Stimulated activated CD4-positive, alpha-beta T cell treated with anti-CD3 and anti-CD28 coated beads, Interleukin-1b, Interleukin-23, amount 100 ng/mL, for 48 hours (primary cell): ENCODE measurements at places on chromosomes 6 and 20.

- DNase-seq, result no peak
Observed at GRCh38 chr20:52893498-52893897, 78.7 kb upstream of the TSHZ2 start.

DNA sequence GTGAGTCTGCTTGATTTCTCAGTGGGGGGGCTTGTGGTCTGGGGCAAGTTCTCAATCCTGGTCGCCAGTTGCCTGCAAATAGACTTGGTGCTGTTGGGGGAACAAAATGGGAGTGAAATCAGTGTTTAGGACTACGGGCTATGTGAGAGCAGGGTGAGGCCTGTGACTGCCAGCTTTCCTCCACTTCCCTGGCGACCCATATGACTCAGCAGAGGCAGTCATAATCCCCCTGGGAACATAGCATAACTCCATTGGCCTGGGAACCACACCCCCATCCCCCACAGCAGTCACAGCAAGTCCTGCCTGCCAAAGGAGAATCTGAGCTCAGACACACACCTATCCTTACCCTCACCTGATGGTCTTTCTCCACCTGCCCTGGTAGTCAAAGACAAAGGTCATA lies 387.9 kb downstream of the LMBRD1 start:
- DNase-seq, result no peak

GRCh38 chr6:35300848-35301247 lies 3.2 kb downstream of the DEF6 start:
- DNase-seq, result no peak

GRCh38 chr6:136820561-136820960 lies 1.8 kb upstream of the PEX7 start:
- DNase-seq, result no peak

- no peak for DNase-seq
Observed at GRCh38 chr6:93407186-93407585, 12.2 kb downstream of the EPHA7 start.

GRCh38 chr6:4820704-4821276 lies 44.6 kb downstream of the CDYL start:
- no peak for DNase-seq

GRCh38 chr6:25504661-25505060 lies 147.4 kb upstream of the SCGN start:
- no peak for DNase-seq

GRCh38 chr6:153781306-153781705 lies 257.7 kb upstream of the OPRM1 start:
- DNase-seq, result no peak

DNA sequence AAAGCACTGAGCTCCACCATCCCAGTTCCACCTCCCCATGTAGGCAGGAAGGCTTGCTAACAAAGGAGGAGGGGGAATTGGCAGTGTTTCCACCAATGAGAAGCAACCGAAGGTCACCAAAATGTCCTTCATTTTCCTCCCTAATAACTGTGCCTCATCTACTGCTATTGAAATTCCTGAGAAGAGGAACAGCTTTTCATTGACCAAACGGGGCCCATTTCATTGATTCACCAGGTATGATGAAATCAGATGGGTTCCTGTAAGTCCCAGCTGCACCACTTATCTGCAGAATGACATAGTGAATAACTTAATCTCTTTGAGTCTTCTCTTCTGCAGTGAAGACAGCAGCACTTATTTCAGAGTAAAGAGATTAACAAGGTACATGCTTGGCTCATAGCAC lies 17.3 kb downstream of the TREM1 start:
- DNase-seq, result no peak

GRCh38 chr6:169145496-169145895 lies 108.2 kb downstream of the THBS2 start:
- no peak for DNase-seq

- peak; percentile 22 for DNase-seq
Observed at GRCh38 chr6:157323966-157324300, 614 bp upstream of the TMEM242 start.

GRCh38 chr6:109008537-109009235 lies 86.0 kb downstream of the SESN1 start:
- peak; percentile 2 for DNase-seq

DNA sequence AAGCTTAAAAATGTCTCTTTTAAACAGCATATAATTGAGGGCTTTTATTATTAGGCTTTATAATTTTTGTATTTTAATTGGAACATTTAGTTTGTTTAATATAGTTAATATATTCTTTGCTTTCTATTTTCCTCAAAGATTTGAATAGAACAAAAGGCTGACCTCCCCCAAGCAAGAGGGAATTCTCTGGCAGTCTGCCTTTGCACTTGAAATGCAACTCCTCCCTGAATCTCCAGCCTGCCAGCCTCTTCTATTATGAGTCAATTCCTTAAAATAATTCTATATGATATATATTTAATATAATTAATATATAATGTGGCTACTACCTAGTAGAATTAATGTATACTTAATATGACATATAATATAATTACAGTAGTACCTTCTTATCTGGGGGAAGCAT lies 69.2 kb downstream of the PTPRA start:
- no peak for DNase-seq

DNA sequence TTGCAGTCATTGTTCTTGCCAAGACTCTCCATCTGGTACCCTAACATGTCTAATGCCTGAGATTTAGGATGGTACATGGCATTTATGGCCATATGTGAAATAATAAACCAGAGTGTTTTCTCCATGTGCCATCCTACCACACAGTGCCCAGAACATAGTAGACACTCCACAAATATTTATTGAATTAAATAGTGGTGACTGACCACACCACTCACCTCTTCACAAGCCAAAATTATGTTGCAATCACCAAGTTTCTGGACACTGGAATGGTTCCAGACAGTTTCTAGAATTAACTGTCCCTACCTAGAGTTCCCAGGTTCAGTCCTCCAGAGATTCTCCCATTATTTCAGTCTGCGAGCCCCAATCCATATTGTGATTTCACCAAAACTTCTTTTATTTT lies 427.3 kb downstream of the KIF16B start:
- no peak for DNase-seq

- DNase-seq, result peak; percentile 31
Observed at GRCh38 chr6:122798099-122798641, 9.1 kb downstream of the SMPDL3A start.

- DNase-seq, result no peak
Observed at GRCh38 chr6:136921936-136922684, at the start of gene SLC35D3. TSS of gene SLC35D3 (plus strand) at chr6:136922301. CDS start at chr6:136922429, 128 bp downstream.

DNA sequence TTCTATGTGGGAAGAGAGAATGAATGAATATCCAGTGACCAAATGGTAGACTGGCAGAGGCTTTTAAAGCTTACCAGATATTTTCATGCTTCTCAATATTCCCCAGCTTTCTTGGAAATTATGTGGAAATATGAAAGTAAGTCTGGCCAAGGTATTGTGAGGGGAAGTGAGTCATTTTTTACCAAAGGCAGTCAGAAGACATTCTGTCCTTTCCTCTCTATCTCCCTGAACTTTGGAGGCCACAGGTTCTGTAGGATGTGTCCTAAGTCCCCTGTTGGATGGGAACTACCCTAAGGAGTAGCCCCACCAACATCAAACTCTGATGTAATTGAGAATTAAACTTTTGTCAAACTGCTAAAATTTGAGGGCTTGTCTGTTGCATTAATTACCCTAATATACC lies 593.8 kb upstream of the NRSN1 start:
- no peak for DNase-seq

DNA sequence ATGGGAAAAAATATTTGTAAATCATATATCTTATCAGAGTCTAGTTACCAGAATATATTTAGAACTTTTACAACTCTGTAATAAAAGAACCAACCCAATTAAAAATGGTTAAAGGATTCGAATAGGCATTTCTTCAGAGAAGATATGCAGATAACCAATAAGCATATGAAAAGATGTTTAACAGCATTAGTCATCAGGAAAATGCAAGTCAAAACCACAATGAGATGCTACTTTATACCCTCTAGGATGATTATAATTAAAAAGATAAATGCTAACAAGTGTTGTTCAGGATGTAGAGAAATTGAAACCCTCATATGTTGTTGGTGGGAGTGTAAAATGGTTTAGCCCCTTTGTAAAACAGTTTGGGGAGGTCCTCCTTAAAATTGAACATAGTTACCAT lies 94.1 kb downstream of the LRRC1 start:
- no peak for DNase-seq

- DNase-seq, result no peak
Observed at GRCh38 chr20:57181639-57182038, 84.8 kb downstream of the BMP7 start.

GRCh38 chr6:144104898-144105487 lies 9.6 kb upstream of the SF3B5 start:
- no peak for DNase-seq

DNA sequence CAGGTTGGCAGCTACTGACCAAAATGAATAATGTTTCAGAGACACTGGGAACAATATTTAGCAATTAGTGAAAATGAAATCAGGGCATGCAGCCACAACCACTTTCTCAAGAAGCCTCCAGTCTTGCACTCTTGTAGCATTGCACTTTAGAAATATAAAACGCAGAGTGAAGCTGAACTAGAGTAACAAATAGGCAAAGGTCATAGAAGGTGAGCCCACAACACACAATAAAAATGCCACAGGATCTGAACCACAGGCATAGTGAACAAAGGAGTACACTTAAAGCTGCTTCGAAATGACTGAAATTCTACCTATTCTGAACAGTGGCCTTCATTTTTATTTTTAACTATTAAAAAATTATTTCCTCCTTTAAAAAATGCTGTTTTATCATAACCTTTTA lies 25.0 kb downstream of the DDO start:
- DNase-seq, result no peak

DNA sequence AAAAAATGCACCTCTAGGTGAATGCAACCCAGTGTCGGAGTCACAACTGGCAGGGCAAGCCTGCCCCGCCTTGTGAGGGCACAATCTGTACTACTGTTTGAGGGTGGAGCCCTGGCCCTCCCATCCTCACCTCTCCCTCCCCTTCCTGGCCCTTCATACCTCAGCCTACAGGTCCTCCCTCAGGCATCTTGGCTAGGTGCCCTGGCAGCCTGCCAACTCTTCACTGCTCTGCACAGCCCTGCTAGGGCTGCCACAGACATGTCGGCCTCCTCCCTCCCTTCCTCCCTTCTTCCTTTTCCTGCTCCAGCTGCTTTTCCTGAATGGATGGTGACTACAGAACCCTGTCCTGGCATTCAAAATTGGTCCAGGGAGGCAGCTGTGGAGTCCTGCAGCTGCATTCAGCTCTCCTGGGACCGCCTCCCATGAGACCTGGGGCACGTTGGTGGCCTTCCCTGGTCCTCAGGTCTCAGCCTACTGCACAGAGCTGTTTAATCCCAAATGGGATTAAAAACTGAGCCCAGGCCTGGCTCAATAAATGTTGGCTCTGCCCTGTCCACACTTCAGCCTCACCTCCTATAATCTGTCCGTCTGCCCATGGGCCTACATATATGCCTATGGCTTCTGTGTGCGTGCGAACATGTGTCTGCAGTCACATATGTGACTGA lies 52.7 kb downstream of the CDH22 start:
- no peak for DNase-seq

DNA sequence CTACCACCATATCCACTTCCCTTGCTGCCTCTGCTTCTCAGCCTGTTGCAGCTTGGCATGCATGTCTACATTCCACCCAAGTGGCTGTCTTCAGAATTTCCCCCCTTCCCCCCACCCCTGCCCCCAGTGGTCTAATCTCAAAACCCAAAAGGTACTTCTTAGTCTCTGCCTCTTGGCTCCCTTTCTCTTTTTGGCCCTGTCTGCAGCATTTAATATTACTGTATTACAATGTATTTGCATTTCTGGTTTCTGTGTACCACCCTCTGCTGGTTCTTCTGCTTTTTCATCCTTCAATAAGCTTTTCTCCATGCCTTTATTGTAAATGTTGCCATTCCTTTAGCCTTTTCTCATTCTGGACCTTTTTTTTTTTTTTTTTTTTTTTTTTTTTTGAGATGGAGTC lies 43.0 kb downstream of the RPRD1B start:
- no peak for DNase-seq
